Keratinocyte (primary cell): ENCODE measurements at places on chromosomes 7 and 10. TPM values are rescaled to one million over a fixed set of nuclear protein-coding genes. Genes with fewer than 3 reads are reported as not detected.

- H3K27ac ChIP-seq: no peak overlapping the region
- H3K27me3 ChIP-seq: no peaks in the 10 kb centered on the region
- peaks cover 11% of the 10 kb centered on the region for H3K4me1 ChIP-seq
- no peaks in the 10 kb centered on the region for H3K36me3 ChIP-seq
- no peak for DNase-seq
Observed at GRCh38 chr7:47451851-47452205, 130.1 kb downstream of the TNS3 start.

MACROH2A2 gene
- 9.0 to 20.8 TPM (median 11.6 TPM) in 3 replicates for polyA plus RNA-seq

GRCh38 chr10:133045556-133046389, 42.0 kb upstream of the ADGRA1 start:
- no peak for DNase-seq
- H3K27ac ChIP-seq: no peak overlapping the region
- no peak overlapping the region for H3K4me3 ChIP-seq
- no peaks in the 10 kb centered on the region for H3K36me3 ChIP-seq

HOXA4 gene
- polyA plus RNA-seq: 0.40 to 1.8 TPM (median 1.5 TPM) in 3 replicates
